ENCODE measurements at places on chromosomes 6 and 20.

DNA sequence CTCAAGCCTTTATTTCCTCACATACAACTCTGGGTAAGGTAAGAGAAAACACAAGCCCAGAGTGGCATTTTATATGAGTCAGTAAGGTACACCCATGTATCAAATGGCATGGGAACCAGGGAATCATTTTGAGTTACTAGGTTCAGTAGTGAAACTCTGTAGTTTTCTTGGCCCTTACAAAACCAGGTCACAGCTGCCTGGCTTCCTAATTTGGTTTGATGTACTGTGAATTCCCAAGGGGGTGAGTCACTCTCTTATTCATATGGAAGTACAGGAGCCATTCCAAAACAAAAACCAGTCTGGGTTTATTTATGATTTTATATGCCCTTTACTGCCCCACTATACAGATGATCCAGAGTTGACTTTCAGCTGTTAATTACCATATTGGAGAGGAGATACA lies 70.7 kb downstream of the PDE7B start:
- DNase-seq: no peak

GRCh38 chr6:129460221-129460620 lies 249.8 kb downstream of the ARHGAP18 start:
- DNase-seq: no peak

- DNase-seq: no peak
These were observed 1.9 kb downstream of the PPP1R18 start for GRCh38 chr6:30684386-30685156.

DNA sequence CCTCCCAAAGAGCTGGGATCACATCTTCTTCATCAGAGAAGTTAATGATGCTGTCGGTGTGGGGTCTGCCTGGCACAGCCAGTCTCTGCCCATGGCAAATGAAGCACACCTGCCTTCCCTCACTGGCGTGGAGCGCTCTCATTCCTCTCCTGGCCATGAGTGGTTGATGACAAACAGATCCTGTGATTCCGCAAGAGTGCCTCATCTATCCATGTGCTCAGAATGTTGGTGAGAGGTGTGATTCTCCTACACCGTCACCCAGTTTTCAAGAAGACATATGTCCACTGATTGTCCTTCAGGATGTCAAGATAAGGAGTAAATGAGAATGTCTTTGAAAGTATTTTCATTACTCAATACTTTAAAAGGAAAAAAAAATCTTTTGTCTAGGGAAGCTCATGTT lies 97.5 kb upstream of the GGTLC1 start:
- DNase-seq: no peak

DNA sequence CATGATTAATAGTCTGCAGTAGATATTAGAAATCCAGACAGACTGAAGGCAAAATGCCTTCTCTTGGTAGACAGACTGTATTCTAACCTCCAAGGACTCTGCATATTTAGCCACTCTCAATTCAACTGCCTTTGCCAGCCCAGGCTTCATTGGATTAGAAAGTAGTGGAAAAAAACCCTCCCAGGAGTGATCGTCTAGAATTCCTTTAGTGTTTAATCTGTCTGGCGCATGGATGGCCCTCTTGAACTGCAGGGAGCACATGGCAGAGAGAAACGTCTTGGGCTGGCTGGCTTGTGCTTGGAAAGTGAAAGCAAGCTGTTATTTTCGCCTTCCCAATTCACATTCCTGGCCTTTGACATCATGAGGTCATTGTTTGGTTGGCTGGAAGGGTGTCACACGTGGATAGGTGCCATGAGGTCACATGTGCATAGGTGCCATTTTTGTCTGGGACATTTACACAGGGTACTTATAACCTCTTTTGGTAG lies 30.9 kb upstream of the NEDD9 start:
- DNase-seq: no peak

DNA sequence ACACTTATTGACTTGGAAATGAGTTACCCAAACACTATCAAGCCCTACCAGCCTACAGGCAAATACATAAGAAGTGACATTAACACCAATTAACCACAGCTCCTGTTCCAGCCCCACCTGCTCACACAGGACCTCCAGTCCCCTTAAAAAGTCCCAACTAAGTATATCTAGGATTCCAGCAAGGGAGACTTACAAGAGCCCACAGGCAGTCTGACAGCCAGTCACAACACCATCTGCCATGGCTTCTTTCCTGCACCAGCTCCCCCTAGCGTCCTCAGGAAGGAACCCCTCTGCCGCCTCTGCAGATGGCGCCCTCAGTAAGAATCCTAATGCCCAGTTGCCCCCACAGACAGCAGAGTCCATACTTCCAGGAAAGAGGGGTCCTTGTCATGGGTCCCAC lies 122.1 kb downstream of the HIVEP2 start:
- no peak for DNase-seq

GRCh38 chr6:166760288-166760687 lies 133.2 kb upstream of the RPS6KA2 start:
- DNase-seq: no peak

- no peak for DNase-seq
These were observed 67.9 kb upstream of the BMP5 start for GRCh38 chr6:55943329-55943728.

DNA sequence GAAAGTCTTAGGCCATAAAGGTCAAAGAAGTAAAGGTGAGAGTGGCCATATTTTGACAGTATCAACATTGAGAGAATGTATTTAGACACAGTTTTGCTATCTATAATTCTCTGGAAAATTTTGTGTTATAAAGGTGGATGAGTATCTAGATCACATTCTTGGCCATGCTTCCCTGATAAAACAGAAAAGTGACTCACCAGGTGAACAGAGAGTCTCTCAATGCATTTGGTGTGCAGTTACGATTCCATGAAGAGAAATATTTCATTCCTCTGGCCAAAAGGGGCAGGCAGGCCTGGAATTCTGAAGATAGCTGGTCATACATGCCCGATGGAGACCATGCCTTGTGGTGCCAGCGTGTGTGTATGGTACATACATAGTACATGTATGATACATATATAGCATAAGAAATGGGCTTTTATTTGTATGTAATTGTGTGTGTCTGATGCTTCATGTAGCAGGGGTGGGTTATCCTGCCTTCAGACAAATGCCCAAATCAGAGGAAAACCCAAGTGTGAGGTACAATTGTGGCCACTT lies 164.0 kb downstream of the SOBP start:
- no peak for DNase-seq
